Hippocampal formation (tissue), 2 donors: ENCODE measurements at places on chromosomes 12 and 14.

DNA sequence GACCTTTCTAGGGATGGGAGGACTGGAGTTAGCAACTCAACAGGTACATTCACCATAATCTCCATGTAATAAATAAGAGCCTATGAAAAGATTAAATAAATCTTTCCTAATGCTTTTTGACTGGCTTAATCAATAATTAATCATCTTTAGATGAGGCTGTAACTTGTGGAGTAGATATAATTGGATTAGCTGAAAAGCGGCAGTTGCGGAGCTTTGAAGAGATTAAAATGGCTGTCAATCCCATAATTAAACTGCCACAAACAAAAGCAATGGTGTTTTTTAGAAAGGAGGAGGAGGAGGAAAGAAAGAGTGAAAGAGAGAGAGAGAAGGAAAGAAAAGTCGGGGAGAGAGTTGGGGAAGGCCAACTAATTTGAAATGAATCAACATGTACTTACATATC, 70.7 kb upstream of the TMEM263 start:
- no peak for DNase-seq

DNA sequence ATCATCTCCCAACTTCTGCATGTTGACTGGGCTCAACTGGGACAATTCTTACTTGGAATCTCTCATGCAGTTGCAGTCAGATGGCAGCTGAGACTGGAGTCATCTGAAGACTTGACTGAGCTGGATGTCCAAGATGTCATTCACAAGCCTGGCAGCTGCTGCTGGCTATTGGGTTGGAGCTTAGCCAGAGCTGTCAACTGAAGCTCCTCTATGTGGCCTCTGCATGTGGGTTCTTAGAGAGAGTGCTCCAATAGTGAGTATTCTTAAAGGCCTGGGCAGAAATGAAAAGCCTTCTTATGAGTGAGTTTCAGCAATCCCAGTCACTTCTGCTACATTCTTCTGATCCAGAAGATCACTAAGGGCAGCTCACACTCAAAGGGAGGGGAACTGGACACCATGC, 440.9 kb downstream of the LRIG3 start:
- no peak for DNase-seq

DNA sequence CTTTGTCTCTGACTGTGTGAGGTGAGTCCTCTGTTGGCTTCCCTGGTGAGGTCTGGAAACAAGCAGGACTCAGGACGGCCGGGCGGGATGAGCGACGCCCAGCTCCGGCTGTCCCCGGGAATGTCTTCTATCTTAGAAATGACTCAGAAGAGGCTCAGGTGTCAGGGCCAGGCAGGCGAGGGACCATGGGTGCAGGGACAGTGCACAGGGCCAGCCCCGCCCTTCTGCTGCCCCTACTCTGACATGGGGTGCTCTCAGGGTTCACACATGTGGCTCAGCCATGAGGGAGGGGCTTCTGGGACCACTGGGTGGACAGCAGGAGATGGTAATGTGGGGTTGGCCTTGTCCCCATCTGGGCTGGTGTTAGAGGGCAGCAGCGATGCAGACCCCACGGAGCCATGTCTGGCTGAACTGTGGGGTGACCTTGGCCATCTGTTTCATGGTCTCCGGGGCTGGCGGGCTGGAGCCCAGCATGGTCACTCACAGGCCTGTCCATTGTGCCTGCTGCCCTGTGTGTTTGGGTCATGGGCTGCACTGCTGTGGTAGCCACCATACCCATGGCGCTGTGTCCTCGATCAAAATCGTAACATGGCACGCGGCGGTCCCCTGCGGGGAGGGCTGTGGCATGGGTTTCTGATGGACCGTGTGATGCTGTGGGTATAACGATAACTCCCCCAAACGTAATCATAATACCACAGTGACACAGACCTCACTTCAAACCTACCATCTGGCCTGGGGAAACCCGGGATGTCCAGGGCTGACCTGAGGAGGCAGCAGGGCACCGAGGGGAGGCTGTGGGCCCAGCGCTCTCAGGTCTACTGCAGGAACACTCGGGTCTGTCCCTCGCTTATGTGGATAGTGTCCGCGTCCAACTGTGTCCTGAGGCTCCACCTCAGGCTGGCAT, 368.8 kb downstream of the TMEM121 start:
- no peak for DNase-seq

DNA sequence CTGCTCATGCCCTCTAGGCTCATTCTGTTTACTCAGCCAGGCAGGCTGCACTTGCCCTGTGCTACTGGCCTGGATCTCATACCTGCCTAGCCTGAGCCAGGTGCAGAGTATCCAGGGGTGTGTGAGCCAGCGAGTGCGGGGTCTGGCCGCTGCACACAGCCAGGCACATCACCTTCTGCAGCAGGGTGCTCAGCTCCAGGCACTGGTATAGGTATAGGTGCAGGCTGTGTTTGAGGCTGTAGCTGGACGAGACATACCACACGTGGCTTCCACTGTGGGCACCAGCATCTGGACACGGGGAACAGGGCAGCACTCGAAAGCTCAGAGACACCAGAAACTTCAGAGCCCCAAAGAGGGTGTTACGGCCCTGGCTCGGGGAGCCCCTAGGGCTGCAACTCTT, 424.2 kb downstream of the RERGL start:
- DNase-seq = no peak

DNA sequence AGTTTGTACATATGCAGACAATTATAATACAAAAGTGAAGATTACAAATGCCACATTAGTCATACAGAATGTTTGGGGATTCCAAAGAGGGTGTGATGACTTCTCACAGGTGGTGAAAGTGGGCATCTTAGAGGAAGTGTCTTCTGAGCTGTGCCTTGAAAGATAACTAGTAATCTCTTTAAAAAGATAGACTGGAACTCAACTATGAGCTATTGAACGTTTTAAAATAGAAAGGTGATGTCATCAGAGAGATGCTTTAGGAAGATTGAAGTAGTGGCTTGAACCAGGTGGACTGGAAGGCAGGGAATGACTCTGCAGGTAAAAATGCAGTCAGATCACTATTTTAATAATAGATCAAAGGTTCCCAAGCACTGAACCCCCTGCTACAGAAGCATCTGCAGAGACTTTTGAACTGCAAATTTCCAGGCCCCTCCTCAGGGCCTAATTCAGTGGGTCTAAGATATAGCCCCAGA, 50.3 kb downstream of the SYT1 start:
- DNase-seq = no peak

DNA sequence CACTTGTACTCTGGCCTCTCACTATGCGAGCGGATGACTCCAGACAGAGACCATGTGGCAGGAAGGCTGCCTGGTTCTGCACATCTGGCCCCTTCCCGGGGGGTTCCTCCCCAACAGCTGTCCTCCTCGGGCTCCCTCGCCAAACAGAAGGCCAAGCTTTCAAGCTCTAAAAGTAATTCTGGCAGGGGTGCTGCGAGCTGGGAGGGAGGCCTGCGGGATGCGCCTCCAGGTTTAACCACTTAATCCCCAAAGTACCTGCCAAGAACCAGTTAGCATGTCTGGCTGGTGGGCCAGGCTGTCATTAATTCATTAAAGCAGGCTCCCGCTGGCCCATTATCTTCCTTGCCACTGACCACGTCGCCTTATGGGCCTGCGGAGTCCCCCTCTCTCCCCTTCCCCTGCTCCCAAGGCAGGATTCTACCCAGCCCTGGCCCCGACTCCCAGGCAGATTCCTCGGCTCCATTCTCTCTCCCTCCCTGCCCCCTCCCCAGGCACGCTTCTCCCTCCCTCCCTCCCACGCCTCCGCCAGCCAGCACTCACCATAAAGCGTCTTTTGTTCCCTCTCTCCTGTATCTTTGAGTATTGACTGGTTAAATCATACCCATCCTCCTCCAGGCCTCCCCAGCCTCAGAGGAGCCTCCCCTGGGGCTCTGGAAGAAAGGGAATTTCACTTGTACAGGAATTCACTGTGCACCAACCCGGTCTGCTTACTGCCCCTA, 4.9 kb downstream of the HRK start:
- DNase-seq = no peak

DNA sequence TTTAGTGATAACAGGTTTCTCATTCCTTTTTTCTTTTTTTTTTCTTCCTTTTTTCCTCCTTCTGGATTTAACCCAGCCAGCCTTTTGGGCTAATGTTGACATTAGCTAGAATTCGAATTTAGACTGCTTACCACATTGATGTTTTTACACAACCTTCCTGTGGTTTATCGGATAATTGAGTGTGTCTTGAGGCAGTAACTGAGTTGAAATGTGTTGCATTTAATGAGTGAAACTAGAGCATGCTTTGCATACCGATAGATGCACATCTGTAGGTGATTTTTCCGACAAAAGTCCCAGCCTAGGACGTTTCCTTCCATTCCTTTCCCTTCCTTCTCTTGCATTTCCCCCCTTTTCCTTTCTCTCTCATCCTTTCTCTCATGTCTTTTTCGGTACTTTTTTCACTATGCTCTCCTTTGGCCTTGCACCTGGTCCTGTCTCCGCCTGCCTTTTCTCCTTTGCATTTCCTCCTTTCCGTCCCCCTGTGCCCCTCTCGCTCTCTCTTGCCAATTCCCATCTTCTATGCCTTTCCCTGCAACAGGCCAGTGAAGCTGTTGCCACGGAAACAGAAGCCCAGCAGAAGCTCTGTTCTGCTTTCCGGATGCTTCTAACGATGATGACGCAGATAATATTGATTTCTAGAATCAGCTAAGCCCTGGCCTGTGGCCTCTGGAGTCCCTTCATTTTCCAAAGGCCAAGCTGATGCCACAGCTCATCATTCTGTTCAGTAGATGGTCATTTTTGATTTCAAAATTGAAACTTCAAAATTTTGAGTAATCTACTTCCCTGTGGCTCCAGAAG, 76.1 kb downstream of the SLC25A47 start:
- DNase-seq = no peak

- DNase-seq = no peak
Observed at GRCh38 chr12:67459173-67459572, 189.4 kb upstream of the DYRK2 start.

DNA sequence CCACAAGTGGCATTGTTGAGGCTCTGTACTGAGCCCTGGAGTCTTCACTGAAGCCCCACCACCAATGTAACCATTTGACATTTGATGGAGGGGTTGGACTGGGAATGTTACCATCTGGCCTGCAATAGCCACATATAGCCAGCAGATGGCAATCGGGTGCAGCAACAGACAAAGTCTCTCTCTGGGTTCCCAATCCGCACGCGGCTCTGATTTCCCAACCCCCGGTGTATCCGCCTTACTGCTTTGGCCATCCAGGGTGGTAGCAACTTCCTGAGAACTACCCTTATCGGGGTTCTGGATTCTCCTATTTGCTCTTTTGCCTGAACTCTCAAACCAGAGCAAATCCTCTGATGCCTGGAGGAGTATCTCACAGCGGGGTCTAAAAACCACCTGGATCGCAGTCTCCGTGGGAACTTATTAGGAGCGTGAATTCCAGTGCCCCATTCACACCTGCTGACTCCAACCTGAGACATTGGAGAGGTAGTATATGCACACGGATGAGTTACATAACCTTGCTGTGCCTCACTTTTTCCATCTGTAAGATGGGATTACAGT, 14.2 kb downstream of the VRTN start:
- DNase-seq = peak; percentile 19

GRCh38 chr14:77469539-77469938, 11.6 kb downstream of the AHSA1 start:
- DNase-seq = no peak

- no peak for DNase-seq
Observed at GRCh38 chr14:35503646-35504045, 30.3 kb upstream of the INSM2 start.

DNA sequence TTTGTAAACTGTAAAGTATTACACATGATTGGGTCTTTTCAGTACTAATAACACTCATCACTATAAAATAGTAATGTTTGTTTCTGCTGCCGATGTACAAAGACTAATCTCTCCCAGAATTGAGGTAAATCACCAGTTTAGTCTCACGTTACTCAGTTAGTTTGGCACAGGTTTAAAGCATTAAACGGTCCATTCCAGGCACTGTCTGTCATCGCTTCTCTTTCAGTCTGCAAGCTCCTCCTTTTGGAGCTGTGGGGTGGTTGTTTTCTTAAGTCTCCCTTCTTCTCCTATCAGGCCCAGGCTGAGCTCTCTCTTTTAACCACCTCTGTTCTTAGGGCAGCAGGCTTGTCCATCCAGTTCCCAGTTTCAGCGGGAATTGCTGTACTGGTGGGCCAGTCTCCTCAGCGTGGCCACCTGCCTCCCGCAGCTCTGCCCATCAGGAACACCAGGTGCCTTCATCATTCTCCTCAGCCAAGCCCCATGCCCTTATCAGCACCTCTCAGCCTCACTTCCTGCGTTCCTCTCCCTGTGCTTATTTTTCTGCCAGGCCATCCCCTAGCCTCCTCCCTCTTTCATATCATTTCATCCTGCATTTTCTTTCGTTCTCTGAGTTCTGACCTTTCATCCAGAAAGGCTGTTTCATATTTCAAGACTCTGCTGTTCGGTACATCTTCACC, 149.0 kb downstream of the TGFB3 start:
- no peak for DNase-seq

GRCh38 chr14:100421756-100422470, 98.8 kb downstream of the SLC25A47 start:
- no peak for DNase-seq

GRCh38 chr14:25394791-25395391, 344.9 kb upstream of the STXBP6 start:
- no peak for DNase-seq

DNA sequence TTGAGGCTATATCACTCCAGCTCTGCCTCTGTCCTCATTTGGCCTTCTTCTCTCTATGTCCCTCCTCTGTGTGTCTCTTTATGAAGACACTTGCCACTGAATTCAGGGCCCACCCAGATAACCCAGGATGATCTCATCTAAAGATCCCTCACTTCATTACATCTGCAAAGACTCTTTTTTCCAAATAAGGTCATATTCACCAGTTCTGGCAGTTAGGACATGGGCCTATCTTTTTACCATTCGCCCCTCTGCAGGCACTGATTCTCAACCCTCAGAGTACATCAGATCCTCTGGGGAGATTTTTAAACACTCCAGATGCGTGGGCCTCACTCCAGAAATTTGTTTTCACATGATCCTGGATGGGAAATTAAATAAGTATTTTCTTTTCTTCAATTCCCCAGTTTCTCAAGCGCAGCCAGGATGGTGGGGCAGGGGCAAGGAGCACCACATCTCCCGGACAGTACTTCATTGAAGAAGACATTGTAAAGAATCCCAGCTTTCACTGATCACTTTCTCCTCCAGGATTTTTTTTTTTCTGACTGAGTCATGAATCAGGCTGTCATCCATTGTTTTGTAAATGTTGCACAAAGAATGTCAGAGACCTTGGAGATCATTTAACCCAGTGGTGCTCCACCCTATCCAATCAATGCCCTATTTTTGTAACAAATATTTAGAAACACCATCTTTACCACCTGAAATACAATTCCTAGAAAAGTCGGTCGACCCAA, 27.4 kb downstream of the CRACR2A start:
- DNase-seq = no peak

- DNase-seq = no peak
Observed at GRCh38 chr12:68665016-68665569, 21.7 kb upstream of the NUP107 start.

DNA sequence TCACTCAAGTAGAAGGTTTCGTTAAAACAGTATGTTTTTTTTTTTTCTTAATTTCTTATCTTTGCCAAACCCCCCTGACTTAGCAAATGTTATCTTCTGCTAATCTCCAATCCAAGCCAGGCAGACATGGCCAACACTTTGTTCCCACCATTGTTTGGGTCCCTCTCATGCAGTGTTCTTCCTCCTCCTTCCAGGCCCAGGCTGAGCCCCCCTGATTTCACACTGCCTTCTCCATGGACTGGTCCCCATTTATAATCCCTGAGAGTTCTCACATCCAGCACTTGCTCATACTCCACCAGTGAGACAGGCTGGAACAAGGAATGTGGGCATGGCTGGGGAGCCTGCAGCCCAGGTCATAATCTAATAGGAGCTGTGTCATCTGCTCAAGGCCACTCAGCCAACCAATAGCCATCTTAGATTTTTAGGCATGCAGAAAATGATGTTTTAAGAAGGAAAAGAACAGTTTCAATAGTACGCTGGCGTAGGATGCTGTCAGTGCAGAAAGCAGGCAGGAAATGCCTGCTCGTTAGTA, 238.4 kb upstream of the CCDC196 start:
- no peak for DNase-seq
